Stimulated activated CD8-positive, alpha-beta memory T cell treated with anti-CD3 and anti-CD28 coated beads, Interleukin-2, amount 100 ng/mL, for 48 hours (primary cell): ENCODE measurements at places on chromosomes 1 and 21.
A peak's percentile ranks its signal among the peaks of the same experiment; 100 is the strongest.

GRCh38 chr1:220833436-220833835, 45.8 kb upstream of the HLX start:
- DNase-seq = no peak

DNA sequence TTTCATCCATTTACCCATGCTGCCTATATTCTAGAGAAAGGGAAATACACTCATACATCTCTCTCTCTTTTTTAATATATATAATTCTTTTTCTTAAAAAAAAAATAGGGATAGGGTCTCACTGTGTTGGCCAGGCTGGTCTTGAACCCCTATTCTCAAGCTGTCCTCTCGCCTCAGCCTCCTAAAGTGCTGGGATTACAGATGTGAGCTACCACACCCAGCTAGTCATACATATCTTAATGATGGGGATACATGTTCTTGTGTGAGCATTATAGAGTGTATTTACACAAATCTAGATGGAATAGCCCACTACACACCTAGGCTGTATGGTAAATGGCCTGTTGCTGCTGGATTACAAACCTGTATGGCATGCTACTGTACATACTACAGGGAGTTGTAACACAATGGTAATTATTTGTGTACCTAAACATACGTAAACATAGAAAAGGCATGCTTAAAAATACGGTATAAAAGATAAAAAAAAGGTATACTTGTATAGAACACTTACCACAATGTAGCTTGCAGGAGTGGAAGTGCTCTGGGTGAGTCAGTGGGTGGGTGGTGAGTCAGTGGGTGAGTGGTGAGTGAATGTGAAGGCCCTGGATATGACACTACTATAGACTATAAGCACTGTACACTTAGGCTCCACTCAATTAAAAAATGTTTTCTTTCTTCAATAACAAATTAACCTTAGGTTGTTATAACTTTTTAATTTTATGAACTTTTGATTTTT, 72.9 kb downstream of the IVNS1ABP start:
- DNase-seq = peak; percentile 10

DNA sequence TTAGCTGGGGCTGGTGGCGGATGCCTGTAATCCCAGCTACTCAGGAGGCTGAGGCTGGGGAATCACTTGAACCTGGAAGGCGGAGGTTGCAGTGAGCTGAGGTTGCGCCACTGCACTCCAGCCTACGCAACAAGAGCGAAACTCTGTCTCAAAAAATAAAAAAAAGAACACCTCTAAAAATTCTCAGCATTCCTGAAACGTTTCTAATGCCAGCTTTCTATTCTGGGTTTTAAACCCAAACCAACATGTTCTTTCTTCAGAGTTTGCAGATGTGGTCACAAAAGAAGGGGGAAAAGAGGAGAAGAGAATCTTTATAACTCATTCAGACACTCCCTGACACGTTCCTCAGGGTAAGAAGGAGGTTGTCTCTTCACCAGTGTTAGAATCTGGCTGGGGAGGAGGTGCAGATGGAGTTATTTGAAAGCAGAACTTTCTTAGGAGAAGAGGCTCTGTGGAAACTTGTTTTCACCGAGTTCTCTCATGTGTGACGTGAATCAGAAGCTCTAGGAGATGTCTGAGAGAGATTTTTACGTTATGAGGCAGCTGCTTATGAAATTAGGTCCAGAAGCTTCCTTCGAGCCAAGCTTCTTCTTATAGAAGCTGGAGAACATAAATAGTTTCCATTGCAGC, 17.8 kb upstream of the CNR2 start:
- DNase-seq = no peak

- DNase-seq = no peak
Measured at GRCh38 chr1:14522077-14522925, 76.2 kb upstream of the KAZN start.

GRCh38 chr1:201060586-201060985, 37.1 kb upstream of the KIF21B start:
- DNase-seq = no peak
